ENCODE measurements at places on chromosomes 5 and 9.

GRCh38 chr5:145936401-145937131 is at the start of gene SH3RF2:
TSS of gene SH3RF2 (plus strand) at chr5:145936578. CDS start at chr5:145937929, 1,351 bp downstream.
- DNase-seq: peak; percentile 53

DNA sequence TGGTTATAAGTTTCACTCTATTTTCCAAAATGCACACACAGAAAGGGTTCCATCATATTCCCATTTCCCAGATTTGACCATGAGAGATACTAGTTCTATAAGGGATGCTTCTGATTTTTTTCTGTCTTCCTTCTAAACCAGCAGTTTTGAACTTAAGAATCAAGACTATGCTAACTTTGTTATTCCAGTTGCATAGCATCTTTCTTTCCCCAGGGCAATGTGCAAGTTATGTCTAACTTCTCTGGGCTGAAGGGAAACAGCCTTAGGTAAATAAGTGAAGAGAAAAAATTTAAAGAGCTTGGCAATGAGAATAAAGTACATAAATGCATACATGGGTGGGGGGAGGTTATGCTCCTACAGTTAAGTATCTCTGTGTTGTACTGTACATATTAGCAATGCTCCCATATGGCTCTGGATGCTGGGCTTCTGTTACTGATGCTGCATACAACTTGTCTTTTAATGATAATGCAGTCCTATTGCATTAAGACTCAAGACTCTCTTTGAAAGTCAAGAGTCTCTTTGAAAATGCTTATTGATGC is 125.8 kb upstream of the SLC12A2 start:
- no peak for DNase-seq

GRCh38 chr9:23571414-23572104 is 254.5 kb downstream of the ELAVL2 start:
- DNase-seq: no peak

DNA sequence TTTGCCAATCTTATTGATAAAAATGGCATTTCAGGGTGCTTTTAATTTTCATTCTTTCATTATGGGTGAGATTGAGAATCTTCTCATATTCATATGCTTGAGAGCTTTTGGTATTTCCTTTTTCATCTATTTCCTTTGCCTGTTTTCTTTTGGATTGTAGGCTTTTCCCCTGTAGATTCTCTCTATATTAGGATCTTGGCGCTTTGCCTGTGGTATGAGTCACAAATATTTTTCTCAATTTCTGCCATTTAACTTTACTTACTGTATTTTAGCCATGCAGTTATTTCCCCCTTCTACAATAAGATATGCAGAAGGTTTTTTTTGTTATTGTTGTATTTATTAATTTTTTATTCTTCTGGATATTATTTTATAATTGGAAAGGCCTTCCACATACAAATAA is 21.5 kb upstream of the KLF9 start:
- no peak for DNase-seq

DNA sequence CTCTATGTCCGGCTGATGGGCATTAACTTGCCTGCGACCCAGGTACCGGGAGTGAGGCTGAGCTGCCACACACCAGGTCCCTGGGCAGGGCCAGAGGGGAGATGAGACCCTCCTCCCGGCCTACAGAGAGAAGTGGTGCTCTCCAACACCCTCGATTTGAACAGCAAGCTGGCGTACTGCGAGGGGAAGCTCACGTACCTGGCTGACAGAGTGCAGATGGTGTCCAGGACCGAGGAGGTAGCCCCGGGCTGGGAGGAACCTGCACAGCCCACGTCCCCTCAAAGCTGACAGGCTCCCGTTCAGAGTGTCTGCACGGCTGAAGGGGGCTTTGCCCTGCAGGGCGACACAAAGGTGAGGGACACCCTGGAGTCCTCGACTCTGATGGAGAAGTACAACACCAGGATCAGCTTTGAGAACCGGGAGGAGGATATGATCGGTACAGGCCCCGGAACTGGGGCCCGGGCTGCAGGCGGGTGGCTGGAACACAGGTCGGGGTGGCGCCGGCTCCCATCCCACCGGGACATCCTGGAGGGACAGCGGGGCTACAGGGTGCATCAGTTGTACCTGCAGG is 1.0 kb upstream of the RABL6 start:
- DNase-seq: no peak

DNA sequence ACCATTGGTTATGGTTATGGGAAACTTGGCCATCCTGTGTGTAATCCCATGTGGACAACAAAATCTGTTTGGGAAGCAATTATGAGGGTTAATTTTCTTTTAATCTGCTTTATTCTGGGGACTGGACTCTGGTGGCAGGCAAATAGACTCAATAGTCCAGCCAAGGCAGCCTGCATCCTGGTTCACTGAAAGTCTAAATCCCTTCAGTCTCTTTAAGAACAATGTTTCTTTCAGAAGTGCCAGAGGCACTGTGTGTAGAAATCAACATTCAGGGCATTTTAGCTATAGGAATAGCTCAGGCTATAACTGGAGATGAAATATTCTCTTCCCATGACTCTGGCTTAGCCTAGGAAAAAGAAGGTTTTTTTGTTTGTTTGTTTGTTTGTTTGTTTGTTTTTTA is 118.0 kb downstream of the SPATA31D1 start:
- no peak for DNase-seq

- no peak for DNase-seq
Measured at GRCh38 chr5:40689438-40689837, 9.7 kb downstream of the PTGER4 start.

DNA sequence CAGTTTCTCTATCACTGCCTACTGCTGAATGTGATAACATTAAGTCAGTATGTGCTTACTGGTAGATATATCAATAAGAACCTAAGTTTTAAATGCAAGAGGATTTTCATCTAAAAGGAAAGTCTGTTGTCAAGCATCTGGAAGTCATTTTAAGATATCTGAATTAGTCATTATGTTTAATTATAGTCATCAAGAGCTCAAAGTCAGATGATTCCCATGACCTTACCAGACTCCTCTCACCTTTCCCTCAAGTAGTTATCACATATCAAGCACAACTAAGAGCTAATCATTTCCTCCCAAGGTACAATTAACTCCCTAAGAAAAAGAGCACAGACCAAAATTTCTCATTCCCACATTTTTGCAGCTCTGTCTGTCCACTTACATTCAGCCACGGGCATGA is 45.5 kb downstream of the PUM3 start:
- DNase-seq: no peak

- DNase-seq: no peak
Measured at GRCh38 chr5:65366655-65367054, 115.1 kb downstream of the ADAMTS6 start.

DNA sequence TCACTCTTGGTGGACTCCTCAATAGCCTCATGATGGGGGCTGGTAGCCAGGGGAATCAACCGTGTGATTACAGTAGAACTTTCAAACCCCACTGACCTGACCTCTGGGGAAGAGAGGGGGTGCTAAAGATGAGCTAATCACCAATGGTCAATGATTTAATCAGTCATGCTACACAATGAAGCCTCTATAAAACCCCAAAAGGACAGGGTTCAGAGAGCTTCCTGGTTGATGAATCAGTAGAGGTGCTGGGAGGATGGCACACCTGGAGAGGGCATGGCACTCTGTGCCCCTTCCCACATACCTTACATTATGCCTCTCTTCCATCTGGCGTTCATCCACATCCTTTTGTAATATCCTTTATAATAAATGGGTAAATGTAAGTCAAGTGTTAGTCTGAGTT is 8.9 kb upstream of the SH3TC2 start:
- no peak for DNase-seq

GRCh38 chr9:123689701-123690428 is 240.1 kb downstream of the DENND1A start:
- no peak for DNase-seq

GRCh38 chr5:66346869-66347268 is 202.8 kb downstream of the SREK1 start:
- DNase-seq: no peak
